Epithelial cell of esophagus (primary cell): ENCODE measurements at places on chromosomes 5 and 9.

- DNase-seq, result no peak
Observed at GRCh38 chr5:24385617-24386016, 259.2 kb downstream of the CDH10 start.

DNA sequence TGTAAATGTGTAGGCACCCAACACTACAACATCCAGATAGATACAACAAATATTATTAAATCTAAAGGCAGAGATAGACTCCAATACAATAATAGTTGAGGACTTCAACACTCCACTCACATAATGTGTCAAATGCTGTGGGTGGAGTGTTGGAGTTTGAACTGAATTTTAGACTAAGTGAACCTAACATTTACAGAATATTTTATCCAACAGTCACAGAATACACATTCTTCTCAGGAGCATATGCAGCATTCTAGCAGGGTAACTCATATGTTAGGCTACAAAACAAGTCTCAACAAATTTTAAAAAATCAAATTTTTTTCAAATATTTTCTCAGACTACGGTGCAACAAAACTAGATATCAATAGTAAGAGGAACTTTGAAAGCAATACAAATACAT lies 648.7 kb upstream of the CDH18 start:
- DNase-seq, result peak; percentile 5

GRCh38 chr9:32940740-32941139 lies 60.7 kb downstream of the APTX start:
- no peak for DNase-seq

DNA sequence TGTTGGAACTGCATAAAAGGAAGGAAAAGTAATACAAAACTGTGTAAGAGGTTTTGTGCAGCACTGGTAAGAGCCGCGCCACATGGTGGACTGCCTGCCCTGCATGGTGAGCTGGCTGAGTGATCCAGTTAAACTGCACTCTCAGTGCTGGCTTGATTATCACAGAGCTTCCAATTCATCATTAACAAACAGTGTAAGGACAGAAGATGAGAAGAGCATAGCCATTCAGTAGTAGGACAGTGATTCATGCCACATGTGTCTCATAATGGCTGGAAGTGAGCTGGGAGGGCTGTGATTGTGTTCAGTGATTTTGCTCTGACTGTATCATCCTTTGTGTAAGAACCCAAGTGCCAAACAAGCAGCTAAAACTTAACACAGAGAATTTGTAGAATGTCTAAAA lies 14.1 kb downstream of the ASPN start:
- peak; percentile 82 for DNase-seq

DNA sequence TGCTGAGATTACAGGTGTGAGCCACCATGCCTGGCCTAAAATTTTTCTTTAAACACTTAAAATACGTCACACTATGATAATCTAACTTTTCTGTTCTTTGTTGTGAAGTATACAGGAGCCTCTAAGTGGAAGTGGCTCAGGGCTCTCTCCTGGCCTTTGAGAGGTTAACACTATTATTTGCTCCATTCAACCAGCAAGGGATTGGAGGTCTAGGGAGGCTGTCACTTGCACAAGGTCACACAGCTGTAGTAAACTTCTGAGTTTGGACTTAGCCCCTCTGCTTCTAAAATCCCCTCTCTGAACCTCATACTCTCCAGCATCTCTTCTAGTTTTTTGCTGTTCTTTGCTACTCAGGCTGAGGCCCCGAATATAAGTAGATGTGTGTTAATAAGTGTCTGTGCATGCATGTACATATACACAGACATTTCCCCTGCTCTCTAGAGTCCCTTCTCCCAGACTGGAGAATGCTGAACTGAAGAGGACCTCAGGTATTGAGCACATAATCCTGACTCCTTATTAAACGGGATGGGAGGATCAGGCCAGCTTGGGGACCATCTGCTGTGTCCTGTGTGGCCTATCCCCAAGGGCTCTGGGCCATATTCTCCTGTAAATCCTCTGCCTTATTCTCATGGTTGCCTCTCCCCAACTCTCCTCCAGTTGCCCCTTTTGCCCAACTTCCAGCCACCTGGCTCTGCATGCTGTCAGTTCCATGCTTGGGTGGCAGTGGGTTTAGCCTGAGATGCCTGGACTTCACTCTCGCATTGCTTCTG lies 87.0 kb upstream of the SPRY4 start:
- DNase-seq, result no peak

- peak; percentile 77 for DNase-seq
Observed at GRCh38 chr9:97853844-97854695, 1.0 kb downstream of the FOXE1 start.

DNA sequence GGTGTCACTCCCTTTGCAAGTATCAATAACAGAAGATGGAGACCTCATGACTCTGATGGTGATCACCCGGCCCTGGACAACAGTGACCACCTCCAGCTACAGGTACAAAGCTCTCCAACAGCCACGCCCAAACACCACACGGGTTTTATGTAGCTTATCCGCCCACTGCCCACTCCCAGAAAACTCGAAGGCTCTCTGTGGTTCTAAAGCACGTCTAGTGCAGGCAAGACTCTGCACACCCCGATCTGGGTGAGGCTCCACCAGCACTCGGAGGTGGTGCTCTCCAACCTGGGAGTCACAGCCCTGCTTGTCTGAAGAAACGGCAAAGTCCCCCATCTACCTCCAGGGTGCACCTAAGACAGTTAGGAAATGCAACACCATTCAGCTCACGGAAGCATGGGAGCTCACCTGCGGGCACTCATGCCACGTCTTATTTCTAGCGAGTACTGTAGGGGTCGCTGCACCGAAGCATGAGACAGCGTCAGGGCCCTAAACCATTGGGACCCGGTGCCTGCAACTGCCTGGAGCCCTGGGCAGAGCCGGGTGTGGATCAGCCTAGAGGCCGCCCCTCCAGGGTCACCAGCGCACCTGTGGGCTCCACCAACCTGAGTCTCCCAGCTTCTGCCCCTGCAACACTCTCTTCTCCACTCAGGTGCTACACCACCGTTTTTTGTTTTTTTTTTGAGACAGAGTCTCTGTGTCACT lies 58.1 kb upstream of the ZNF354A start:
- no peak for DNase-seq

DNA sequence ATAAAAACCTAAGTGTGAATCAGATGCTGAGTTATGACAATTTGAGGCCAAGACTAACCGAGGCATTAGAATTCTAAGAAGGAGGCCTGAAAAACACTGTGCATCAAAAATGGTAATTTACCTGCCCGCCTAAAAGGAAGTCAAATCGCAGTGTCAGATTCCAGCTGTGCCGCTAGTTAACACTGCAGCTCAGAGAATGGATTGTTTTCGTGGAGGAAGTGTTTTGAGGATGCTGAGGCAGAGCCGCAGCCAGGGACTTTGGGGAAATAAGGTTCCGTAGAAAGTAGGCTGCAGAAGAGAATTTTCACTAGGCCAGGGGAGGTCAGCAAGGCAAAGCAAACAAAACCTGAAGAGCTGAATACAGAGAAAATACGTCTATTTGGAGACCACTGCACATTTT lies 226.4 kb upstream of the ISL1 start:
- no peak for DNase-seq

- no peak for DNase-seq
Observed at GRCh38 chr9:121711281-121711680, 59.8 kb downstream of the DAB2IP start.

DNA sequence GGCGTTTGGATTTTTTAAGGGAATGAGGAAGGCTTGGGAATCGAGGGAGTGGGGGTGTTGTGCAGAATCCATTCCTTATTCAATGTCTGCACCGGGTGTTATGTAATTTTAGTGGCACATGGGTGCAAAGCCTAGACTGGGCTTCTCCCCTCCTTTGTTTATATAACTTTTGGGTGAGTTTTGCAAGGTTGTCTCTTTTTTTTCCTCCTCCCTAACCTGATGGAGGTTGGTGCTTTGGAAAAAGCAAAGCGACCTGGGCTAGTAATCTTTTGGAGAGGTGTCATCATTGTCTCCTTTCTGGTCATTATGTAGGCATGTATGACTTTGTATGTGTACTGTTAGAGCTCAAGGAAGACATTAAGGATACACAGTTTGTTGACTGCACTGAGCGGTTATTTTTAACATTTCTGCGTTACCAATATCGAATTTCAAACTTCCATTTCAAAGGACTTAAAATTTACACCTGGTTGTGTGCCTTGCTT lies 3.1 kb downstream of the SMARCA2 start:
- DNase-seq, result peak; percentile 8

DNA sequence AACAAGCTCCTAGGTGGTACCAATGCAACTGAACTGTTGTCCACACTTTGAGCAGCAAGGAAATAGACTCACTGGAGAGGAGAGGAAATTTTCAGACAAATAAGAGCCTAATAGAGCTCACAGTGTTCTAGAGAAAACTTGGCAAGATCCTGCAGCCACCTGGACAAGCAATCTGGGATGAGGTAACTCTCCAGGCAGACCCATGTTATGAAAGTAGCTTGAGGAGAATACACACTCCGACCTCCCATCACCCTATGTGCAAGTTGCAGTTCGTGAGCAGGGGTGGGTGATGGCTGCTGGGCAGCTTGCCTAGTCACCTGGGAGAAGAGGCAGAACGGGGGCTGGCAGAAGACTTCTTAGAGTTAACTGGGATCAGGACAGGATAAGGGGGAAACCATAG lies 102.2 kb downstream of the KLF4 start:
- peak; percentile 33 for DNase-seq

DNA sequence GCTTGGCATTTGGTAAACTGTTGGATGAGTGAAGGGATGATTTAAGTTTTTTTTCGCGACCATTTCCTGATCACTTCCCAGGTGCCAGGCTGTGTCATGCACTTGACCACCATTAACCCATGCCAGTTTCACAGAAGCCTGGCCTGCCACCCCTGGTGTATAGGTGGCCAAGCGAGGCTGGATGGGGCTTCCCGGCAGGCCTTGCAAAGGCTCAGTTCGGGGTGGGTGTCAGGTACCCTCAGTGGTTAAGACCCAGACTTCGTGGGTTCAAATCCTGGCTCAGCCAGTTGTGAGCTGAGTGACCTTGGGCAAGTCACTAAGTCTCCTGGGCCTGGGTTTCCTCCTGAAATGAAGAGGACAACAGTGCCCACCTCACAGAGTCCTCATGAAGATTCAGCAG lies 2.3 kb downstream of the MED22 start:
- no peak for DNase-seq

GRCh38 chr5:154214371-154215106 lies 24.0 kb downstream of the GALNT10 start:
- peak; percentile 89 for DNase-seq

DNA sequence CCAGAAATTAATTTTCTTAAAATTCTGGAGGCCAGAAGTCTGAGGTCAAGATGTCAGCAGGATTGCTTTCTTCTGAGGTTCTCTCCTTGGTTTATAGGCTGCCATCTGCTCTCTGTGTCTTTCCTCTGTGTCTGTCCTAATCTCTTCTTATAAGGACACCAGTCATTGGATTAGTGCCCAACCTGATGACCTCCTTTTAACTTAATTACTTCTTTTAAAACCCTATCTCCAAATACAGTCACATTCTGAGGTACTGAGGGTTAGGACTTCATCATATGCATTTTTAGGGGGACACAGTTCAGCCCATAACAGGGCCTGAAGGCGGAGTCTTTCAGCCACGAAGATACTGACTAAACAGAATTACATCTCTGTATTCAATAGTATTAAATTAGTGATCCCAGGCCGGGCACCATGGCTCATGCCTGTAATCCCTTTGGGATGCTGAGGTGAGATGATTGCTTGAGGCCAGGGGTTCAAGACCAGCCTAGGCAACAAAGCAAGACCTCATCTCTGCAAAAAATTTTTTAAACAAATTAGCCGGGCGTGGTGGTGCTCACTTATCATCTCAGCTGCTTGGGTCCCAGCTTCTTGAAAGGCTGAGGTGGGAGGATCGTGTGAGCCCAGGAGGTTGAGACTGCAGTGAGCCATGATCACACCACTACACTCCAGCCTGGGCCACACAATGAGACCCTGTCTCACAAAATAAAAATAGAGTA lies 5.9 kb upstream of the RPS6 start:
- no peak for DNase-seq

DNA sequence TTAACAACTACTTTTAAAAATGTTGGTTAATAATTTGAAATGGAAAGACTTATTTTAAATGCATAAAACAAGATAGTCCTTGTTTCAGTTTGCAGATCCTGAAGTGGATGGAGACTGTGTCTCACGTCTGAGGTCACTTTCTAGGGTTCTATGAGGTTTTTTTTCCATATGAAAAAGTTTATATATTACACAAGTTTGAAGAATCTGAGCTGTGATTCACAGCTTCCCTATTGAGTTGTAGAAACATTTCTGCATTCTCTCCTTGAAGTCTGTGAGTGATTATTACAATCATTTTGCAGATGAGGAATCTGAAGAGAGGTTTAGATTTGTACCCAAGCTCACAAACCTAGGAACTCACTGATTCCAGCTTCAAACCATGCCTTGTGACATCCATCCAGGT lies 442.5 kb upstream of the KLF4 start:
- DNase-seq, result no peak

DNA sequence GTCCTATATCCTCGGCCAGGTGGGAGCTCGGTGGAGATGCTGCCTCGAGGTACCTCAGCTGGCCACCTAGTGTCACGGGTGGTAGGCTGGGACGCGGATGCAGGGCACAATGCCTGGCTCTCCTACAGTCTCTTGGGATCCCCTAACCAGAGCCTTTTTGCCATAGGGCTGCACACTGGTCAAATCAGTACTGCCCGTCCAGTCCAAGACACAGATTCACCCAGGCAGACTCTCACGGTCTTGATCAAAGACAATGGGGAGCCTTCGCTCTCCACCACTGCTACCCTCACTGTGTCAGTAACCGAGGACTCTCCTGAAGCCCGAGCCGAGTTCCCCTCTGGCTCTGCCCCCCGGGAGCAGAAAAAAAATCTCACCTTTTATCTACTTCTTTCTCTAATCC lies 2.0 kb downstream of the PCDHGC3 start:
- no peak for DNase-seq

GRCh38 chr9:96617439-96618185 lies 2.0 kb downstream of the CDC14B start:
- no peak for DNase-seq

DNA sequence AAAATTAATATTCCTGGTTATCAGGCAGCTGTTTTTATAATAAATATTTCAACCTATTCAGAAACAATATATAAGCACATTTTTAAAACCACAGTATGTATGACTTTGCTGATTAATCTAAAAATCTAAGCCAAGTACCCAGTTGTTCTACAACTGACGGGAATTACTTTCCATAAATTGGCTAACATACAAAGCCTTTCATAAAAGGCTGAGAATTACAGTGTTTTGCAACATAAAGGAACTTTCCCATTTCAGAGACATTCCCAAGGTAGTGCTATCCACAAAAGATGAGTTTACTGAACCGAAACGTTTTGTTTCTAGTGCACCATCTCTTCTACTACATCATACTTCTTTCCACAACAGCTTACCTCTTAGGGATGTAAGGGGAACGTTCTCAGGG lies 7.2 kb downstream of the RNF145 start:
- no peak for DNase-seq
